Cerebellar nuclear complex (tissue), 1 donor: ENCODE measurements at places on chromosomes 6 and 20.
A peak's percentile ranks its signal among the peaks of the same experiment; 100 is the strongest.

GRCh38 chr6:25504661-25505060 is 147.4 kb upstream of the SCGN start:
- no peak for DNase-seq

DNA sequence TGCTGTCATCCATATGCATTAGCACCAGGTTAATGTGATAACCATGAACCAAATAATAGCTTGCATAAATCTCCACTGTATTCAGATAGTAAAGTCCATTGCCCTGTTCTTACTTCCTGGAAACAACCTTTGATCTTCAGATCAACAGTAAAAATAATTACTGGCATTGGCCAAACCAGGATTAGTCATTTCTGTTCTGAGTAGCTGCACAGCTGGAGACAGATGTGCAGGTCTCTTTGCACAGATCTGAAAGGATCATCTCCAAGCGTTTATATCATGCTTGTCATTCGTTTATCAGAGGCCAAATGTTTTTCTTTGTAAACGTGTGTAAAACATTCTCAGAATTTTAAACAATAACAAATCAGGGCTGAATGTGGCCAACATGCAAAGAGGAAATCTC is 134.4 kb upstream of the HMGCLL1 start:
- no peak for DNase-seq

DNA sequence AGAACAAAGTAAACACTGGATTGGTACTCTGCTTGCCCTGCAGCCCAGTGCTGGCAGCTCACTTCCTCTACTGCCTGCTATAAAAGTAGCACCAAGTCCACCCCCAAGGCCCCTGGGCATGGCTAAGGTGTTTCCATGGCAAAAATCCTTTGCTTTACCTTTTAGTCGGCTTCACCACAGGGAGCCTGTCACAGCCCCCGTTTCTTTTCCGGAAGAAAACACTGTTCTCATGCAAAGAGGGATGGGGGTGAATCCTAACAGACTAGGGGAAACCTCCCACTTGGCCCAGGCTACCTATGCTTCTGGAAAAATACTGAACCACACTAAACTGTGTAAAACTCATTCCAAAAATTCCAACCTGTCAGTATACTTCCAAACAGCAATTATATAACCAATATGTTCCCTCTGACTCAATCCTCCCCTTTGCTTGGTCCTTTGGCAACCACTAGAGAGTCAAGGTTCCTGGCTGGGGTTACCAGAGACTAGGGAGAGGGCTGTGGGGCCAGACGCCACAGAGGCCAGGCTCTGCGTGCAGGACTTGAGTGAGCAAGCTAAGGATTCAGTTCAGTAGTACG is 16.1 kb downstream of the PPIL1 start:
- DNase-seq = no peak

DNA sequence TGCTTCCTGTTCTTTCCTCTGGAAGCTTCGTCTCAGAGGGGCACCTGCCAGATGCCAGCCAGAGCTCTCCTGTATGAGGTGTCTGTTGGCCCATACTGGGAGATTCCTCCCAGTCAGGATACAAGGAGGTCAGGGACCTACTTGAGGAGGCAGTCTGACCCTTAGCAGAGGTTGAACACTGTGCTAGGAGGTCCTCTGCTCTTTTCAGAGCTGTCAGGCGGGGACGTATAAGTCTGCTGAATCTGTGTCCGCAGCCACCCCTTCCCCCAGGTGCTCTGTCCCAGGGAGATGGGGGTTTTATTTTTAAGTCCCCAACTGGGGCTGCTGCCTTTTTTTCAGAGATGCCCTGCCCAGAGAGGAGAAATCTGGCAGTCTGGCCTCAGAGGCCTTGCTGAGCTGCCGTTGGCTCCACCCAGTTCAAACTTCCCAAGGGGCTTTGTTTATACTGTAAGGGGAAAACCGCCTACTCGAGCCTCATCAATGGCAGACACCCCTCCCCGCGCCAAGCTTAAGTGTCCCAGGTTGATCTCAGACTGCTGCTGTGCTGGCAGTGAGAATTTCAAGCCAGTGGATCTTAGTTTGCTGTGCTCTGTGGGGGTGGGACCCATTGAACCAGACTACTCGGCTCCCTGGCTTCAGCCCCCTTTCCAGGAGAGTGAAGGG is 326.7 kb downstream of the BCKDHB start:
- no peak for DNase-seq

- DNase-seq = no peak
Observed at GRCh38 chr6:40185486-40185885, 251.2 kb upstream of the MOCS1 start.

GRCh38 chr6:41288030-41288753 is 1.7 kb upstream of the TREM1 start:
- DNase-seq = no peak

- no peak for DNase-seq
Observed at GRCh38 chr20:8557711-8558110, 425.6 kb downstream of the PLCB1 start.

GRCh38 chr6:20403766-20404640 is 2.3 kb downstream of the E2F3 start:
- no peak for DNase-seq

DNA sequence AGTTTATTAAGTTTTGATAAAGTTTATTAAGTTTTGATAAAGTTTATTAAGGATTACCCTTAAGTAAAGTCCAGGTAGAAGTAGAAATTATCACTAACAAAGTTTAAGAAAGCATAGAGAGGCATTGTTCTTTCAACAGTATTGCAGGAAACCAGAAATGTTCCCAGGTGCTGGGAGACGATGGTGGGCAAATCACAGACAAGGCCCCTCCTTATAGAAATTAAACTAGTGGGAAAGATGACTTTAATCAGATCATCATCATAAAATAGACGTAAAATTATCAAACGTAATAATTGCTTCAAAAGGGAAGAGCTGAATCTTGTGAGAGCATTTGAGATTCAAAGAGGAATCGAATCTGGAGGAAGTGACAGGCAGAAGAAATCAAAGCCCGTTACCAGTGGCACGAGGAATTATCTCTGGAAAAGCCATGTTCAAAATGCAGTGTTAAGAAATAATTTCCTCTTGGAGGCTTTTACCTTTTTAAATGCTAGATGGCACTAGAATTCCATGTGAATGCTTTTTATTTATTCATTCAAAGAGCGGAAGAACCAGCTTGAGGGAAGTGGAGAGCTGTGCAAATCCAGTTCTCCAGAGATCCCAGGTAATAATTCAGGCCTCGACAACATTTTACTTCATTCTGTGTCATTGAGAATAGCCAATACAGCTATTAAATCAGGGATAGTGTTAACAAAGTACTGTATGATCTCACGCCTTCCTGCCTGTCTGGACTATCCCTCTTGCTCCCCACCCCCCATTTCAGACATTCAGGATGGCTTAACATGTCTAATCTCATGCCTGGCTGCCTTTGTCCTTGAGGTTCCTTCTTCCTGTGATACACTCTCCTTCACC is 1.0 kb upstream of the APMAP start:
- DNase-seq = no peak

GRCh38 chr6:12356983-12357972 is 67.1 kb downstream of the EDN1 start:
- no peak for DNase-seq

GRCh38 chr6:69421269-69421668 is 375.5 kb downstream of the LMBRD1 start:
- DNase-seq = no peak

DNA sequence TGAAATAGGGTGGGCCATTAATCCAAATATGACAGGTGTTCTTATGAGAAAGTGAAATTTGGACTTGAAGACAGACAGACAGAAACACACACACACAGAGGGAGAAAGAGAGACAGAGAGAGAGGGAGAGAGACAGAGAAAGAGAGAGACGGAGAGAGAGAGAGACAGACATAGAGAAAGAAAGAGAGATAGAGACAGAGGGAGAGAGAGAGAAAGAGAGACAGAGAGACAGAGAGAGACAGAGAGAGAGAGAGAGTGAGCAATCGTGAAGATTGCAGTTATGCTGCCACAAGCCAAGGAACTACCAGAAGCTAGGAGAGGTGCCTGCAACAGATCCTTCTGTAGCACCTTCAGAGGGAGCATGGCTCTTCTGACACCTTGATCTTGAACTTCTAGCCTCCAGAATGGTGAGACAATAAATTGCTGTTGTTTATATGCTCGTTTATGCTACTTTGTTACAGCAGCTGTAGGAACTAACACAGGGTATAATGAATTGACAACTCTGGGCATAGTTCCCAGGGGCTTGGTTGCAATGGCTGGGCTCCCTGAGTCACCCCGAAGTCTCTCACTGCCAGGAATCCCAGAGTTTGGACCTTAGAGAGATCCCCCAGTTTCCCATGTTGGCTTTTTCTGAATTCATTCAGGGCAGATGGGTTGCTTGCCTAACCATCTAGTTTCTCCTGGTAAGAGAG is 44.7 kb upstream of the ECI2 start:
- no peak for DNase-seq

- DNase-seq = no peak
Observed at GRCh38 chr20:14521436-14521835, 184.0 kb upstream of the FLRT3 start.

DNA sequence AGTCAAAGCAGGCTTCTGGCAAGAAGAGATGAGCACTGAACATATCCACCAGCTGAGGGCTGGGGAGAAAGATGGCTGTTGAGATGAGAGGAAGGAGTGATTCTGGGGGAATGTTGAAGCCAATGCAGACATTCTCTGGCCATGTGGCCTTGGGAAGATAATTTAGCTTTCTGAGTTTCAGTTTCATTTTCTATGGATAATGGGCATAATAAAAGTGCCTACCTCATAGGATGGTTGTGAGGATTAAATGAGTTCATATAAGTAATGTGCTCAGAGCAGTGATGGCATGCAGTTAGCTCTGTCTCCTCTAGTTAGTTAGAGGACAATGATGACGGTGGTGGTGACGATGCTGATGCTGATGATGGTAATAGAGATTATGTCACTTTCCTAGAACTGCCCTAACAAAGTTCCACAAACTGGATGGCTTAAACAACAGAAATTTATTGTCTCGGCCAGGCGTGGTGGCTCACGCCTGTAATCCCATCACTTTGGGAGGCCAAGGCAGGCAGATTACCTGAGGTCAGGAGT is 18.5 kb upstream of the KCNK5 start:
- no peak for DNase-seq

GRCh38 chr6:72855471-72855870 is 233.6 kb downstream of the KCNQ5 start:
- no peak for DNase-seq

DNA sequence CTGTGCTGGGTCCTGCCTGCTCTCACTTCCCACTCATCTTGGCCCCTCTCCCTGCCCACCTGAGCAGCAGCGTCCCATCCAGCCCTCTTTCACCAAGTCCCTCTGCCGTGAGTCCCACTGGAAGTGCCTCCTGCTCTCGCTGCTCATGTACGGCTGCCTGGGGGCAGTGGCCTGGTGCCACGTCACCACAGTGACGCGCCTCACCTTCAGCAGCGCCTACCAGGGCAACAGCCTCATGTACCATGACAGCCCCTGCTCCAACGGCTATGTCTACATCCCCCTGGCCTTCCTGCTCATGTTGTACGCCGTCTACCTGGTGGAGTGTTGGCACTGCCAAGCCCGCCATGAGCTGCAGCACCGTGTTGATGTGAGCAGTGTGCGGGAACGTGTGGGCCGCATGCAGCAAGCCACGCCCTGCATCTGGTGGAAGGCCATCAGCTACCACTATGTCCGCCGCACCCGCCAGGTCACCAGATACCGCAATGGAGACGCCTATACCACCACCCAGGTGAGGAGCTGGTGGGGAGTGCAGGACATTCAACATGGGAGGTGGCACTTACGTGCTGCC is 2.8 kb downstream of the TMEM151B start:
- peak; percentile 24 for DNase-seq

DNA sequence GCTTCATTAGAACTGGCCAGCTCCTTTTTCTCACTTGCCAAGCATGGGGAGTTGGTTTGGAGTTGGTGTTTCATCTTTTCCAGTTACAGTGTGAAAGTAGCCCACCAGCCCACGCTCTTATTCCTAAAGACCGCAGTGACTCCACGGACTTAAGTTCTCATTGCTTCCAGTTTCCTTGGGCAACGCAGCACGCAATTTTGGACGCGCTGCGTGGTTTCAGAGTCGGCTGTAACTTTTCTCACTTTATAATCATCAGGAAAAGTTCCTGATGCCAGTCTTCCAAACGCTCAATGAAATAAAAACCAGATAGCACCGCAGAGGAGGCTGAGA is 381 bp upstream of the PEX7 start:
- DNase-seq = no peak

GRCh38 chr20:22579711-22580697 is 4.4 kb downstream of the FOXA2 start:
- no peak for DNase-seq

GRCh38 chr20:48158014-48158413 is 372.7 kb upstream of the SULF2 start:
- no peak for DNase-seq

GRCh38 chr6:36399970-36400369 is 12.5 kb upstream of the ETV7 start:
- DNase-seq = no peak

DNA sequence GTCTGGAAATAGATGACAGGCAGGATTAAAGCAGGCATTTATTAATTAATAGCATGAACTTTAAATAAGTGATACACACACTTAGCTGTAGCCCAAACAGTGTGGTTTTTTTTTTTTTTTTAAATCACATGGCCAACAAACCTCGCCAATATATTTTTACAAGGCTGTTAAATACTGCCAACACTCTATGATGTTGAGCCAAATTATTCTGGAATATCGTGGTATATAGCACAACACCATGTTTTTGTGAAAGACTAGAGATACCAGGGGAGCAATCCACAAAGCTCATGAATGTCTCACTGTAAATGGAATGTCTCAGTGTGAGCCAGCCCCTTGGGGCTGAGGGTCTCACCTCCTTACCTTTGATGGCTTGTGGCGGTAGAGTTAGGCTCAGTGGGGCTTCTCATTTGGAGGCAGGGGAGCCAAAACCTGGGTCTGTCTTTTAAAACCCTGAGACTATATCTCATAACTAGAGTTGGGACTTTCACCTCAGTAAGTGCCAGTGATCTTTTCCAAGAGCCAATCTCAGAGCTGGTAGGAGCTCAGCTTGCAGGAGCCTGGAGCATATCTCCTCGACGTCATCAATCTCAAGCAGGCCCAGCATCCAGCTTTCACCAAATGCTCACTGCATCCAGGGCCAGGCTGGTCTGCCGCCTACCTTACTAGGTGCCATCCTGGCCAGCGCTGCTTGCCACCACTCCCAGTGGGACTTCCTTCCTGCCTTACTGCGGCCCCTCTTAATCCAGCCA is 78.5 kb upstream of the FAM184A start:
- DNase-seq = no peak

DNA sequence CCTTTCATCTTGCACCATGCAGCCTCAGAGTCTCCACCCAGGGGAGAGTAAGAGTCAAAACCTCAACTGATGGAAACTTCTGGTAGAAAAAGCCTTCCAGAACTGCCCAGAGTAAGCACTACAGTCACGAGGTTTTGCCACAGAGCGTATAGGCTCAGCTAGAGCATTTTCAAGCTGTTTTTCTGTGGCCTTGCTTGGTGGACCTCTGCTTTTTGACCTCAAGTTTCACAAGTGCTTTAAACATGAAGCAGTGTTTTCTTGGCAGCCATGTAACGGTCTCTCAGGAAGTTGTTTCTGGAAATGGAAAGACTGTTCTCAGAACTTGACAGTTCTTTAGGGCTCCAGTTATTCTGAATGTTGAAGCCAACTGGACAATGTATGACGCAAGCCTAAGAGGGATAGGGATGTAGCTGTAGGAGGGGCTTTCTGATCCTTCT is 146.5 kb downstream of the ZDHHC14 start:
- DNase-seq = no peak
